ENCODE measurements at places on chromosomes 2 and 18.

DNA sequence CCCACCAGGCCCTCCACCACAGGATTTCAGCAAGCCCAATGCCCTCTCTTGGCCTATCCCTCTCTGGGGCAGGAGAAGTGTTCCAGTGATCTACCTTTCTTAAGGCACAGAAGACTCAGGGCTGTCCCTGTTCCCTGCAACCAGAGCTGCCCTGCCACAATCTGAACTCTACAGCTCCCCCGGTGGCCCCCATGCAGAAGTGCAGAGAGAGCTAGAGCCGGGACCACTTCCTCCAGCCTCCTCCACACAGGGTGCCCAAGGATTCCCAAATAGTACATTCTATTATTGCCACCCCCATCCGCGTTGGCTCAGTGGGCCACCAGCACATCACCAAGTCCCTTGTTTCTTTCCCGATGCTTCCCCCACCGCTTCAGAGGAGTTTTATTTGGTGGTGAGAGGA is 114.8 kb upstream of the PTPRM start:
- DNase-seq, result no peak

DNA sequence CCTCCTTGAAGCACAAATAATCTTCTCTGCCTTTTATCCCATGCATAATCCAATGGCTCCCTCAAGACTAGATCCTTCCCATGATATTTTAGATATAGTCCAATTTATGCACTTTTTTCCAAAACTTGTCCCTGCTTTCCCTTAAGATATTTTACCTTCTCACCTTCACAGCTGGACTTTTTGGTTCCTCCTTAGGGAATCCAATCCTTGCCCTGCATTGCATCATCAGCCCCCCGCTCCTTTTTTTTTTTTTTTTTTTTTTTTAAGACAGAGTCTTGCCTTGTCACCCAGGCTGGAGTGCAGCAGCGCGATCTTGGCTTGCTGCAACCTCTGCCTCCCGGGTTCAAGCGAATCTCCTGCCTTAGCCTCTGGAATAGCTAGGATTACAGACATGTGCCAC is 250.6 kb downstream of the DOK6 start:
- DNase-seq, result no peak

DNA sequence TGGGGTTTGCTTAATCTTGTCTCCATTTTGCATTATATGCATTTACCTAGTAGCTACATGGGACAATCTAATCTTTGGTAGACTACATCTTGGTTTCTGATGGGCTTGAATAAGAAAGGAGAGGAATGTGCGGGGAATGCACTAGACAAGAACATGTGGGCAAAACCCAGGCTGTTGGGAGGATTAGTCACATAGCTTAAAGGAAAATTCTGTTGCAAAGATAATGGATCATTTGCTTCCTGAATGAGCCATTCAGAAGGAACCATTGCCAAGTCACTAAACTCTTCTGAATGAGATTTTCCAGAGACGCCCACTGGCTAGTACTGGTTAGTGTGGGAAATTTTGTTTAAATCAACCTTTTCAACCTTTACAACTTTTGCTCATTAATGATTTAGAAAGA is 84.8 kb downstream of the OSBPL6 start:
- DNase-seq, result no peak

GRCh38 chr2:233419602-233420391 is 65.5 kb downstream of the DGKD start:
- no peak for DNase-seq

DNA sequence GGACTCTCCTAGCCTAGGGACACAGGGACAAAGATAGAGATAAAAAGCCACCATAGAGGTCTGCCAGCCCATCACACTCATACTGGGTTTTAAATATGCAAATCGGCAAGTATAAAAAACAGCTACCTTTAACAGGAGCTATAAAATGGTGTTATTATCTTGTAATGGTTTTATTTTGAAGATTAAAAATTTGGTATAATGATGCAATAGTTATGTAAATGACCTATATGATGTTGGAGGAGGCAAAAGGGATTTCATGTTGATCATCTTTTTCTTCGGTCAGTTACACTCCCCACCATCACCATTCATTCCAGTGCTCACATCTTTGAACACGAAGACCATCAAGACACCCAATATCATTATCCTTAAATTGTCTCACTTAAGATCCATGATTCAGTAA is 11.2 kb downstream of the ZNF521 start:
- DNase-seq, result no peak

- DNase-seq, result no peak
Observed at GRCh38 chr2:144678736-144679135, 158.8 kb upstream of the ZEB2 start.

DNA sequence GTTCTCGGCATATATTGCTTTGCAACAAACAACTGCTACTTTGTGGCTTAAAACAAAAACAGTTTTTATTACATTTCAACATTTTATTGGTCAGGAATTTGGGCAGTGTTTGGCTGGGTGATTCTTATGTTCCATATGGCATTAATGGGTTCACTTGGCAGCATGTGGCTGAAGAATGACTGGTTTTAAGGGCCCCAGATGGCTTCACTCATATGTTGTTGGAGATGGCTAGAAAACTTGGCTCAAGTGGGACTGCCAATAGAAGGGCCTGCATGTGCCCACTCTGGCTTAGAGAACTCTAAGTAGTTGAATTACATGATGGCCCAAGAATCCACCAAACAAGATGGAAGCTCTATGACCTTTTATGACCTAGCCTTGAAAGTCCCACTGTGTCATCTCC is 86.1 kb downstream of the FASTKD2 start:
- DNase-seq, result no peak

DNA sequence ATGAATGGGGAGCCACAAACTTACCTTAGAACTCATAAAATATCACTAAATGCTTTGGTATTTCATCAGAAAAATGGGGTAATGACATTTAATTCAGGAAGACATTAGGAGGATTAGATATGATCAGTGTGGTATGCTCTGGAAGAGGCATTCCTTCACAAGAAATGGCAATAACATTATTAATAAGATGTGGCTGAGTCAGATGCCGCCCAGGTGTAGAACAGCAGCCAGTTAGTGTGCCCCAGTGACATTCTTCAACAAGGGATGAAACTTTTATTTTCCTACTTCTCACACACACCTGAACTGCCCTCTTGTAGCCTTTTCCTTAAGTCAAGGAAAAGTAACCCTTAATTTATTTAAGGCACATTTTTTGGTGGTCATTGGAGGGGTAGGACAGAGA is 69.2 kb upstream of the DYNAP start:
- no peak for DNase-seq

GRCh38 chr18:76136701-76137100 is 358.3 kb downstream of the ZNF516 start:
- no peak for DNase-seq

DNA sequence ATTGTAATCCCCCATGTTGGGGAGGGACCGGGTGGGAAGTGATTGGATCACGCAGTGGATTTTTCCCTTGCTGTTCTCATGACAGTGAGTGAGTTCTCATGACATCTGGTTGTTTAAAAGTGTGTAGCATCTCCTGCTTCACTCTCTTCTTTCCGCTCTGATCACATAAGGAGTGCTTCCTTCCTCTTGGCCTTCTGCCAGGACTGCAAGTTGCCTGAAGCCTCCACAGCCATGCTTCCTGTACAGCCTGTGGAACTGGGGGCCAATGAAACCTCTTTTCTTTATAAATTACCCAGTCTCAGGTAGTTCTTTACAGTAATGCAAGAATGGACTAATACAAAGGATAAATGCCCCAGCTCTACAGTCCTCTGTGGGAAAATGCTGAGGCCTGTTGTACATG is 437.5 kb upstream of the NXPH2 start:
- DNase-seq, result no peak

GRCh38 chr2:161031511-161031910 is 128.7 kb upstream of the TANK start:
- no peak for DNase-seq

DNA sequence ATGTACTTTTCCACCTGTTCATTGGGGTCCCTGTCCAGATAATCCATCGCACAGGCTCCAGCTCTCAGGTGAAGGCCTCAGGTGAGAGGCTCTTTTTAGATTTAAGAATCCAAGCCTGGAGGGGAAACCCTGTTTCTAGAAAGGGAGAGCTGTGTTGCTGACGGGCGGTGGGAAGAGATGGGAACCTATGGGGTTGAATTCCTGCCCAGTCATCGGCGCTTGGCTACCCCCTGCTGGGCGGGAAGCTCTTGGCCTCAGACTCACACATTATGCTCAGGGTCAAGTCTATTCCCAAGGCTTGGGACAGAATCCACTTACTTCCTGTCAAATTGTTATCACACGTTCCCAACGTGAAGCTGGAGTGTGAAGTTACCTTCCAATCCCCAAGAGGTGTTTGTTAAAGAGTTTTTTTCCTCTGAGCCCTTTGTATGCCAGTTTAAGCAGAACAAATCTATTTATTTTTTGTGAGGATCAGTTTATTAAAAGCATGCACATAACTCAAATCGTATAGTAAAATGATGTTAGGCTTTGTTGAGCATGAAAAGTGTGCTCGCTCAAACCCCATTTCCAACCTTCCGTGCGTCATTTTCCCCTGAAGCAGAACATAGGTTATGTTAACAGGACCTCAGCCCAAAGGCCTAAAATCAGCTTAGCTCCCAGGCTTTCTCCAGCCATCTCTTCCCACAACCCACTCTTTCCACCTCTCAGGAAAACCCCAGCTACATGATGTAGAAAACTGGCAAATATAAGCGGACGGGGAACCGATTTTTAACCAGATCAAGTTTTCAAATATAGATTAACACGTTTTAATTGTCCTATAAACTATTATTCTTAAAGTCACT is 181.7 kb upstream of the ETAA1 start:
- DNase-seq, result no peak

DNA sequence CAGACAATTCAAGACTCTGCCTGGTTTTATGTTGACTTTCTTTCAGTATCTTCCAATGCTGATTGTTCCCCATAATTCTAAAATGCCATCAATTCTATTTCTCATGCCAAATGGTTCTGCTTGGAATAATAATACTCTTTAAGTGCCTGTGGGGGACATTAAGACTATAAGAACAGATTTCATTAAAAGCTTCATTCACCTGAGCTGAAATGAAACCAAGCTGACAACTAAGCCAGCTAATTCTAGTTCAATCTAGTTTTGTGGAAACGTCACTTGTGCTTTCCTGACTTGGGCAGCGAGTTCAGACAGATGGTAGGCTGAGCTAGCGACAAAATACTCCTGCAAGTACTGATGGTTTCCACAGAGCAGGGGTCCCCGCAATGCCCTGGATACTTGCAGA is 491.1 kb upstream of the RAB6C start:
- no peak for DNase-seq

- DNase-seq, result no peak
Observed at GRCh38 chr2:226609366-226609765, 190.3 kb downstream of the IRS1 start.

- no peak for DNase-seq
Observed at GRCh38 chr18:3262234-3263131, 550 bp downstream of the MYL12B start.

DNA sequence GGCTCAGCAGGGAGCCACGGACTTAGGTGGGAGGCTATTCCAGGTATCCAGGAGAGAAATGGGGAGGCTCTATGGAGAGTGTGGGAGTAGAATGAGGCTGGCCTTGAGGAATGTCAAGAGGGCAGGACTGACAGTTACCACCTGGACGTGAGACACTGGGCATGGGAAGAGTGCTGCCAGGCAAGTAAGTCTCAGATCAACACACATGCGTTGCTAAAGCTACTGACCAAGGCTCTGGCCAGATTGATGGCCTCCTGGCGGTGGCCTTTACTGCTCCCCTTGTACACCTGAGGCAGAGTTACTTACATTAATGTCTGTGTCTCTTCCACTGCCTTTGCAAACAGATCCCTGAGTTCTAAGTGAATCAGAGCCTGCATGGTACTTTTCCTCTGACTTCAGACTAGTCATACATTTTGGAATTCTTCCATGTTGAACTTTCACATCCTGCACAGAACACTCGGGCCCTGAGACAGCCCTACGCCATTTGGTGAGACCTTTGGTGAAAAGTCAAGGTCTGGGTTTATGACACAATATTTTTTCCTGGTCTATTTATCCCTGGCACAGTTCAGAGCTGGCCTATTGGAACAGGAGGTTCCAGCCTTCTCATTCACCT is 398.8 kb upstream of the TRIB2 start:
- no peak for DNase-seq

DNA sequence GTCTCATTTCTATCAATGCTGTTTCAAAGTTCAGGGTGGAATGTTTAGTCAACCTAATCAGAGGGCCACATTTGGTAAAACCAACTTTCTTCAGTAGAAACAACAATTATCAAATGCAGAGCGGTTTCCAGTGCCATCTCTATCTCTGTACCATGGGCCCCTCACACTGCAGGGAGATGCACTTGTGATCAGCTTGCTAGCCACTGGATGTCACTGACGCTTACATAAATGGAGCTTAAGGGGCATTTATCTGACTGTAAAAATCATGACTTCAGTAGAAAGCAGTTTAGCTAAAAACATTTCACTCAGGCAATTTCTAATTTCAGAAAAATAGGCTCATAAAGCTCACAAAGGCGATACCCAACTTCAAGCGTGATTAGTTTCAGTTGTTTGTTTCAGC is 678.0 kb downstream of the ZEB2 start:
- DNase-seq, result no peak

GRCh38 chr18:36297417-36298125 is at the start of gene FHOD3:
FHOD3 (plus strand) TSS chr18:36297713; CDS start chr18:36297836, 123 bp downstream.
- DNase-seq, result peak; percentile 69

DNA sequence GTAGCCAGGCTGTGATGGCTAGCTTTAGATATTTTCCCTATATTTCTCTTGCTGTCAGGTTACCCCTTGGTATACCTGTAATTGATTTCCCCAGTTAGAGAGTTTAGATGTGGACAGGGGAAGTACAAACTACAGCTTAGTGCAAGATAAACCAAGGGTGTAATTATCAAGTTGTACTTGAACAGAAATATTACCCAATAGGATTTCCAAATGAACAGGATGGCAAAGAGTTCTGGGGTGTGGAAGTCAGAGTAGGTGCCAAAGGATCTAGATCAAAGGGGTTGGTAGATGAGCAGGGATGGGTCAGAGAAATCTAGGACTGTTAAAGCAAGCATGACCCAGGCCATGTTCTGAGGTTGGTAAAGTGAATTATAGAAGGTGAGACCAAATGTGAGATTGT is 585.2 kb downstream of the CCDC85A start:
- DNase-seq, result no peak

- no peak for DNase-seq
Observed at GRCh38 chr2:223724861-223725260, 112.5 kb downstream of the AP1S3 start.

DNA sequence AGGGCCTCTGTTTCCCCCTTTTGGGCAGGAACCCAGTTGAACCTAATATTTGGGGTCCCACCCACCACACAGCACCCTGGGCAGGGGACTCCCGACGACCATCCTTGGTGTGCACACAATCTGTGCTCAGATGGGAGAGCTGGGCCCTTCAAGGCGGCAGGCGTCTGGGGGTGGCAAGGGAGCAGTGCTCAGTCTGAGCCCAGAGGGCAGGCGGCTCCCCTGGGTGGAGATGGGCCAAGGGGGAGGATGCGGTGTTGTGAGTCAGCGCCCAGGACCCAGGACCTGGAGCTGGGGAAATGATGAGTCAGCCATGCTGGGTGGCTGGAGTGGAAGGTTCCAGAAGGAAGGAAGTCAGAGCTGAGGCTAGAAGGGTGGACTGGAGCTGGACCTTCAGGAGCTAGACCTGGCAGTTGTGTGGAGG is 3.8 kb downstream of the PROM2 start:
- peak; percentile 7 for DNase-seq
